Stimulated activated CD4-positive, alpha-beta T cell treated with anti-CD3 and anti-CD28 coated beads, Interleukin-2, amount 100 ng/mL, for 24 hours (primary cell): ENCODE measurements at places on chromosomes 2 and 18.

DNA sequence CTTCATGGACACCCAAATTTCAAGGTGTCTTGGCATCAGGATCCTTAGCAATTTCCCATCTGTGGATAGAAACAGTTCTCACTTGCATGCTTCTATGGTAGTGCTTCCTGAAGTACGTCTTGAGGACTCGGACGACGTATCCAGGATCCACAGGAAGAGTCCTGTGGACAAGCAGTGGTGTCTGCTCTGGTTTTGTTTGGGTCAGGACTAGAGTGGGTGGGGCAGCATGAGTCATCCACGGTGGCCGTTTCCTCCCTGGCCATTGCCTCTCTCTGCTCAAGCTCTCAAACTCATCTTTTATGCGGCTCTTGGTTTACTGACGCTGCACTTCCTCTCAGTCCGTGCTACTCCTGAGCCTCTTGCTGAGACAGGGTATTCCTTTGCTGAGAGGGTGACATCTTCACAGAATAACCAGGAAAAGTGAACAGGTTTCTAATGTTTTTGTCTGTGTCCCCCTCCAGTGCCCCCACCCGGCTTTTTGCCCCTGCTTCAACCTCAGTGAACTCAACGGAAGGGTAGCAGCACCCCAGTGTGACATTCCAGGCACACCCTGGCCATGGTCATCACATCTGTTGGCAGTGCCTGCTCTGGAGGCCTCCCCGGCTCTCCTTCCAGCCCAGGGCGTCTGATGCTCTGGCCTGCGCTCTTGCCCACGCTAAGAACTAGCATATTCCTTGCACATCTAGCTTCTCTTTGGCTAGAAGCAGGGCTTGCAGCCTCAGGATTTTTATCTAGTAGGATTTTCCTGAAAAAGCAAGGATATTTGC is 62.2 kb downstream of the ARMC9 start:
- no peak for DNase-seq

GRCh38 chr2:5932556-5933469 is 240.6 kb downstream of the SOX11 start:
- DNase-seq, result no peak

- no peak for DNase-seq
Measured at GRCh38 chr18:62713651-62714247, 1.6 kb upstream of the PHLPP1 start.

GRCh38 chr2:199940373-199940772 is 14.9 kb downstream of the TYW5 start:
- DNase-seq, result no peak

GRCh38 chr2:44680983-44681531 is 260.4 kb upstream of the SIX3 start:
- DNase-seq, result no peak

DNA sequence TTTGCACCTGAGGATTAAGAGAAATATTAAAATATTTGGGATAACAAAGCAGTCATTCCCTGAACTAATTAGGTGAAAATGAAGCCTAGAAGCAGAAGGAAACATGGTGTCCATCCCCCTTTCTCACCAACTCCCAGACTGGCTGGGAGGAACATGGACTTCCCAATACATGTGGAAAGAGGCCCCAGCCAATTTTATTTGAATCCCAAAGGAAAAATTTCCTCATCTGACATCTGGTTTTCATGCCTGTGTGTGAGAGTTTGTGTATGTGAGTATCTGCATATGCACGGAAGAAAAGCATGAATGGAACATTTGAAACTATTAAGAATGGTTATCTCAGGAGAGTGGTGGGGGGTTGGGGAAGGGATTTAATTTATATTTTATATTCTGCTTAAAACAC is 84.3 kb downstream of the COPS8 start:
- no peak for DNase-seq

DNA sequence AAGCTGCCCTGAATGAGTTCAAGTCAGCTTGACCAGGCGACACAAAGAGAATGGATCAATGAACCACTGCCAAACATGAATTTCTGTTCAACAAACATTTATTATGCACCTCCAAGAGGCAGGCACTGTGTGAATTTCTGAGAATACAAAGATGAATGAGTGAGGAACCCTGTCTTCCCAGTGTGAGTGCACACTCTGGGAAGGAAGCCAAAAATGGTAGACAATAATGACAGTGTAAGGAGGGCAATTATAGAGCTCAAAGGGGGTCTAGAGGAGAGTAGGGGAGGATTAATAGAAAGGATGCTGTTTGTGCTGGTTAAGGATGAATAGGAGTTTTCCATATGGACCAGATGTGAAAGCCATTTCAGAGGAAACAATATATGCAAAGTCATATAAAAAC is 213.4 kb downstream of the DCC start:
- no peak for DNase-seq

DNA sequence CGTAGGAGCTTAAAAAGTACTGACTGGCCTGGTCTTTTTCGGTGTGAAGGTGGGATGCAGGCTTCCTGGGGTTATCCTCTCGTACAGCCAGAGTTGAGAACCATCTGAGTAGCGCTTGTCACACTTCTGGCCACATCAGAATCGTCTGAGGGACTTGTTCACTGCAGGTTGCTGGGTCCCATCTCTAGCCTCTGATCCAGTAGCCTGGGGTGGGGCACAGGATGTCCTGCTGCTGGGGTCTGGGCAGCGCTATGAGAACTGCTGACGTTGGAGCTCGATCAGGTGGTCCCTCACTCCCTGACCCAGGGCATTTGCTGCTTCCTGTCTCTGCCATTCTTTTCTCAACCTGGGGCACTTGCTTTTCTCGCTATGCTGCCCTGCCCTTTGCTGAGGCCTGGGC is 7.1 kb upstream of the IL1R2 start:
- no peak for DNase-seq

DNA sequence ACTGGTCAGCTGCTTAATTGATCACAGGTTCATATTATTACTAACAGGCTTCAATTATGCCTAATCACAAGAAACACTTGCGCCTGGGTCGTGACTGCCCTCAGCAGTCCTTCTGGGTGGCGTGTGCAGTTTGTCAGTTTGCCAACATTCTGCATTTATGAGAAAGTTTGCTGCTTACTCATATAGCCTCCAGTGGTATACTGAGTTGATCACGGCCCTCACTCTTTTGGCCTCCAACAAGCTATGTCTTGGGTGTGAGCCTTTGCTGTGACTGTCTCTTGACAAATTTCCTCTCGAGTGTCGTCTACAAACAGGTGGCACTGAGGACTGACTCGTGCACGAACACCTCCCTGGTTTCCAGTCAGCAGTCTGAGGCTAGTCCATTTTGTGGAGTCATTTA is 27.3 kb downstream of the DCDC2C start:
- DNase-seq, result no peak

GRCh38 chr2:168589236-168590211 is 133.5 kb downstream of the CERS6 start:
- DNase-seq, result no peak

GRCh38 chr2:9069543-9069942 is 66.1 kb upstream of the MBOAT2 start:
- no peak for DNase-seq

DNA sequence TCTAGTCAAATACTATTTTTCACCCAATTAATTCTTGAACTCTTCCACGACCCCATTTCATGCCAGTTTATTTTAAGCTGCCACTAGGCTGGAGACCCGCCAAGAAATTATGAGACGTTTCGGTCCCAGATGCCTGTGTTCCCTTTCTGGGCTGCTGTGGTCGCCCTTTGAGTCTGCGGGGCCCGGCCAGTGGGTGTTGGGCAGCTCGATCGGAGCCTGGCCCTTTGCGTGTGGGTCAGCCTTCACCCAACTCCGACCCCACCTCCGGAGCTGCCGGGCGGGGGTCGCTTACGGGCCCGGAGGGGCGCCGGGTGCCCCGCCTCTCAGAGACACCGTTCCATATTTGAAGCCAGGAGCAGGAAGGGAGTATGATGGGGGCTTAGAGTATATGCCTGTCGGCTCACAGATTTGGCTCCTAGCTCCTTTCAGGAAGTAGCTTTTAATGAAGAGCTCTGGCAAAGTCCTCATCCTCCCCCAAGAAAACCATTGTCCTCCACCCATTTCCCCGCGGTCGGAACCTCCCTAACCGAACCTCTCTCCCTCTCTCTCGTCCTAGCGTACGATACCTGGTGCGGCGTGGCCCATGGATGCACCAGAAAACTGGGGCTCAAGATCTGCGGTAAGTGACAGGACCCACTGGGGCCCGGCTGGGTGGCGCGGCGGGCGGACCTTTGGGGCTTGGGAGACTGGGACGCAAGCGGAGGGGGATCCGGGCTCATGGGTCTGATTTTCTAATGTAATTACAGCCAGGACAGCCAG is 5.0 kb downstream of the GAD1 start:
- no peak for DNase-seq

- no peak for DNase-seq
Measured at GRCh38 chr2:46737577-46737976, 178.0 kb downstream of the MCFD2 start.

DNA sequence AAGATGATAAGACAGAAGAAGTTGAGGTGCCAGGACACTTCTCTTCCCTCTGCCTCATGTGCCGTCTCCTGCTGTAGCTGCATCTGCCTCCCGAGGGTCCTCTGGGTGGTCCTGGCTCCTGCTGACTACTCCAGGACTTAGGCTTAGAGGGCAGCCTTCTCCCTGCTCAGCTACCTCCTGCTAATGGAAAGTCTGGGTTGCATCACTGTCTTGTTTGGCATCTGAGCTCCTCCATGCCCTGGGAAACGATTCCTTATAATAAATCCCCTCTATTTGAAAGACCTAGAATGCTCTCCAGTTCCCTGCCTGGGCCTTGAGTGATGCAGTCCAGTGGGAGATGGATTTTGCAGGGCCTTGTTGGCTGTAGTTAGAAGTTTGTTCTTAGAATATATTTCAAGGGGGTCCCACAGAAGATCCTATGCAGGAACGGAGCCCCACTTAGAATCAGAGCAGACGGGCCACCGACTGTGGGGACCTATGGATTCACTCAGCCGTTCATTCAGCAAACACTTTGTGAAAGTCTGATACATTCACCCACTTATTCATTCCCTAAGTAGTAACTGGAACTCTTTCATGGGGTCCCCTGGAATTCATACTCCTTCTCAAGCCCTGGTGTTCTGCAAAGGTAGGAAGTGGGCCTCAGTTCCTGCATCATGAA is 269.8 kb upstream of the HDAC4 start:
- DNase-seq, result no peak

DNA sequence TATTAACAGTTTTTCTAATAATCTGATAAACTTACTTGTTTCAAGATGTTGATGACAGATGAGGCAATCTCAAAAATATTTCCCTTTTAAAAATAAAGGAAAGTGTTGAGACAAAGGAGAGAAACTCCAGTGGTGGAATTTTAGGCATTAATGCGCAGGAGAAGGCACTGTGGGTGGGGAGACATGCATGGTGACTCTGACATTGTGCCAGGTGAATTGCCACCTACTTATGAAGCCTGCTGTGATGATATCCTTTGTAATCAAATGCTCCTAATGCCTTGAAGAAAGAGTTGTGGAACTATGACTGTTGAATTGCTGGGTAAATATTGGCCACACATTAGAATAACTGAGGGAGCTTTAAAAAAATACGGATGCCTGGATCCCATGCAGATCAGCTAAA is 101.4 kb downstream of the PLA2R1 start:
- no peak for DNase-seq

DNA sequence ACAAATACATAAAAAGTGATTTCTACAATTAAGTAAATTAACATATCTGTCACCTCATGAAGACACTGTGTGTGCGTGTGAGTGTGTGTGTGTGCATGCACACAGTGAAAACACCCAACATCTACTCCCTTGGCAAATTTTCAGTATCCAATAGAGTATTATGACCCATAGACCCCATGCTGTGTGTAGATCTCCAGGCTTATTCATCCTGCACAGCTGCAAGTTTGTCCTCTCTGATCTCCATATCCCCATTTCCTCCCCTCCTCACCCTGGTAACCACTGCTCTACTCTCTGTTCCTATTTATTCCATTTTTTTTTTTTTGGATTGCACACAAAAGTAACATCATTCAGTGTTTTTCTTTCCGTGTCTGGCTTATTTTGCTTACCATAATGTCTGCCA is 391.0 kb downstream of the SOX11 start:
- no peak for DNase-seq

DNA sequence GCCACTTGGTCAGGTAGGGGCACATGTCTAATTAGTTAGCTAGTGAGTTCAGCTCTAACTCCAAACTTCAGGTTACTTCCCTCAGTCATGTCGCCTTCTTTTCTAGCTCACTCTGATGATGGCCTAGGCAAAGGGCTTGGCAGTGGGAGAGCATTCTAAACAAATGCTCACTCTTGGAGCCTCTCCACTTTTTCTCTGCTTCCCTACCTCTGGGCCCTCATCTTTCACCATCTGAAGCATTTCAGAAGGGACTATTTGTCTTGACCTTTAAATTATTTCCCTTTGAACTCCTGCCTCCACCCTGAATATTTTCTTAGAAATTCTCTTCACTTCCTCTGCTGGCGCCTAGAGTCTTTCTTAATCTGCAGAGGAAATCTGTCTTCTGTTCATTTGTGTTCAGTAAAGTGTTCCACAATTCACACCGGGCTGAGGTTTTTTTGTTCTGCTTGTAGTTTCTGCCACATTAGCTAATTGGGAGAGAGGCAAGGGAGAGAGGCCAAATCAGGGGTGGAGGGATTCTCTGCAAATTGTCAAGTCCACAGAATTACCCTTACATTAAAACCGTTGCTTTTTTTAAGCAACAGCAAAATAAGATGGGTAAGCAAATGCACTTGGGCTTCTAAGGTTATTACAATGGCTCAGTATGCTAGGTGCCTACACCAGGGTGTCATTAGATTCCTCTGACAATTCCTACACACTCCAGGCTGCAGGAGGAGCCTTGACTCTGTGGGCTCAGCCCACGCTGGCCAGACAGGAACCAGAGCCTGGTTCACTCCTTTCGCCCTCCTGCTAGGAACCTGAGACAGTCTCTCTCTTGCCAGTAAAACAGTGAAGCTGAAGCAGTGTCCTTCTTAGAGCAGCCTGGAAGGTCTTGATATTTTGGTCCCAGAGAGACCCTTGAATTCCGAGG is 5.5 kb downstream of the MSGN1 start:
- no peak for DNase-seq

DNA sequence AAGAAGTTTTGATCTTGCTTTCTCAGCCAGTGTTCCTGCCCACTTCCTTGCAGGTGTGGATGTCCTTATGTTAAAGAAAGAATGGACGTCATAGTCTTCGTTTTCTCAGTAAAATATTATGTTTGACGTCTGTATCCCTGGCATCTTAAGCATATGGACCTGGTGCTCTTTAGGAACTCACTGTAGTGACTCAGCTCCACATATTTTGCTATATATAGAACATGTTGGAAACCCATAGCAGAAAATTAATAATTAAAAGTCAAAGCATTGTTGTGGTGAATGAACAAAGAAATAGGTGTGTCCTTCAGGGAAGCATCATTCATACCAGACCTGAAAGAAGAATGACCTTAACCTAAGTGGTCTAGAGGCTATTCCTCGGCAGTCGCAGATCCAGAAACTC is 196.1 kb downstream of the MCFD2 start:
- no peak for DNase-seq

DNA sequence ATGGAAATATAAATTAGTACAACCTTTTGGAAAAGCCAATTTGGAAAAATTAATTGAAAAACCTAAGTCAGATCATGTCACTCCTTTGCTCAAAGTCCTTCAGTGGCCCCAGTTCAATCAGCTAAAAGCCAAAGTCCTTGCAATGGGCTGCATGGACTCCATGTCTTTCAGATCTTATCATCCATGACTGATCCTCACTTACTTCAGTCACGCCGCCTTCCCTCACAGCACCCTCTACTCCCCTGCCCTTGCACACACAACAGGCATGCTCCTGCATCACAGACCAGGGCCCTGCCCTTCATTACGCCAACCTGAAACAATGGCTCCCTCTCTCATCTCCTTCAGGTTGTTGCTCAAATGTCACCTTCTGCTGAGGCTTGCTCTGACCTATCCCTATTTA is 15.6 kb downstream of the KANSL3 start:
- no peak for DNase-seq
